Activated CD8-positive, alpha-beta memory T cell treated with anti-CD3 and anti-CD28 coated beads for 1 hour (primary cell): ENCODE measurements at places on chromosomes 11 and 22.

- no peak for DNase-seq
Observed at GRCh38 chr22:35808377-35808776, 90.7 kb downstream of the APOL5 start.

DNA sequence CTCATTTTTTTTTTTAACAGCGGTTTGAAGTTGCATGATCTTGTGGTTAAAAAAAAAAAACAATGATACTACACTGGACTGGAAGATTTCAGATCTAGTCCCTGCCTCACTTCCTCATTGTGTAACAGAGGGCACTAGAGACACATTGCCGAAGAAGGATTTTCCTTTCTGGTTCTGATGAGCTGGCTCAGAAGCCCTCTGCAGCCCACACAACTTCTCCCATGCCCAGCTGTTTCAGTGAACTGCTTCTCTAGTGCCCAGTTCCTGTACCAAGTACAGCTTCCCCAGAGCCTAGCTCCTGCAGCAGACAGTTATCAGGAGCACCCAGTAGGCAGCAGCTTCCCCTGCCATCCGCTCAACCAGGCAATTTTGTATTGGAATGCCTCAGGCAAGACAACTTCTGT lies 29.5 kb upstream of the ANO5 start:
- DNase-seq: no peak

DNA sequence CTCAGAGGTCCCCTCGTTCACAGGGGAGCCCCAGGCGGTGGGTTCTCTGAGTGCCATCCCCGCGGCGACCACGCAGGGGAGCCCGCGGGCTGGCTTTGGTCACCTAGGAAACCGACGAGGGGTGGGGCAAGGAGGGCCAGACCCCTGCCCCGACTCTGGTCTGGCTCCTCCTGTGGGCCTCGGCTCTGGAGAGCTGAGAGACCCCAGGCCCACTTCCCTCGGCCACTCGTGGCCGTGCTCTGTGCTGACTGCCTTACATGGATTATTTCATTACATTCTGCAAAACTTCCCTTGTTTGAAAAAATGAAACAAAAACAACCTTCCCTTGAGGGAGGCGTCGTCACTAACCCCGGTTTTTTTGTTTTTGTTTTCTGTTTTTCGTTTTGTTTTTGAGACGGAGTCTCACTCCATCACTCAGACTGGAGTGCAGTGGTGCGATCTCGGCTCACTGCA lies 15.1 kb upstream of the CYTH4 start:
- no peak for DNase-seq

DNA sequence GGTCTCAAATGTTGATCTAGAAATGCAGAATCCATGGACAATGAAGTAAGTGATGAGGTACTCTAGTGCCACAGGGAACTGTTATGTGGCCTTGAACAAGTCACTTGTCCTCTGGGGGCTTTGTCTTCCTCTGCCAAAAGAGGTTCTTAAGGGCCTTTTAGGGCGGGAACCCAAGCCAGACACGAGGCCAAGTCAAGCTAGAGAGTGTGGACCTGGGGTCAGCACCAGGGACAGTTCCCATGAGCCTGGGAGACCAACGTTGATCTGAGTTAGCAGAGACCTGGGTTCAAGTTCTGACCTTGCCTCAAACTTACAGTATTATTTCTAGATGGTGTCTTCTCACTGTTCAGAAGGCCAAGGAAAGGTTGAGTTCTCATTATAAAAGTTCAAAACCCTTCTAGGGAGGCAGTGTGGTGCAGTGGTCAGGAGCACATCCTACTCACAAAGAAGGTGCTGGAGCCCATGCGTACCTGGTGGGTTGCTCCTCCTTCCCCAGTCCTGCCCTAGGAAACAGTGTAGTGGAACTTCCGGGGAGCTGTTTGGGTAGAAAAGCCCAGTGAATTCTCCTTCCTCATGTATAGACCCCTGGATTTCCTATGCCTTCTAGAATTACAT lies 121.5 kb downstream of the CHST1 start:
- no peak for DNase-seq

- DNase-seq: no peak
Observed at GRCh38 chr11:34576331-34576730, 44.6 kb upstream of the EHF start.

DNA sequence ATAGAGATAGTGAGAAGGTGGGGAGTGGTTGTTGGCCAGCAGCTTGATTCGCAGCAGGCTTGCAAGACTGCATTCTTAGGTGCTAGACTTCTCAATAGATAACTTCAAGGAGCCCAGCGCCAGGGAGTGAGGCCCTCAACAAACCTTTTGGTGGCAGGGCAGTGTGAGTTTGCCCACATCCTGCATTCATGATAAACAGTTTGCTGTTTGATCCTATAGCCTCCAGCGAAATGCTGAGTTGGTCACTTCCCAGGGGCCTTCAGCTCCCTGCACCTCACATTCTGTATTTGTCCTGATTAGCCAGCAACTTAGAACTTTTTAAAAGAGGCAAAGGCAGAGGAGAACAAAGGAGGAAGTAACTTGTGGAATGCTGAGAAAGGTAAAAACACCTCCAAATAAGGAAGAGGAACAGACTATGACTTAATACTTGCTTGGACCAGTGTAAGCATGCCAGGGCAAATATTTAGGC lies 25.1 kb downstream of the OR10A6 start:
- no peak for DNase-seq

GRCh38 chr11:2149864-2150847 lies 10.9 kb downstream of the INS start:
- no peak for DNase-seq

- DNase-seq: no peak
Observed at GRCh38 chr11:39374963-39375698, 2084.3 kb downstream of the LRRC4C start.

- DNase-seq: no peak
Observed at GRCh38 chr11:95229993-95230809, 801 bp downstream of the SESN3 start.

GRCh38 chr11:42524534-42525227 lies 787.1 kb upstream of the API5 start:
- no peak for DNase-seq

DNA sequence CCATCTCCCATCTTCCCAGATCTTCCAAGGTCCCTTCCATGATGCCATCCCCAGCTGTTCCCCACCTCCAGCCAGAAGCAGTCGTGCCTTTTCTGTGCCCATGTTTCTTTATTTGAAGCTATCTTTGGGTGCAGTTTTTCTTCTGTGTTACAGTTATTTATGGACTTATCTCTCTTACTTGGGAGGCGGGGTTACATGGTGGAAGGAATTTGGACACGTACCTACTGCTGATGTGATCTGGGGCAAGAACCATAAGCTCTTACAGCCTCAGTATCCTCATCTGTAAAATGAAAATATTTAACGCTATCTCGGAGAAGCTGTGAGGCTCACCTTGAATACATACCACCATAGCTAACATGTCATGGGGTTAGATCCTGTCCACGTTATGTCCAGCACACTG lies 98.9 kb downstream of the ZBTB16 start:
- no peak for DNase-seq

DNA sequence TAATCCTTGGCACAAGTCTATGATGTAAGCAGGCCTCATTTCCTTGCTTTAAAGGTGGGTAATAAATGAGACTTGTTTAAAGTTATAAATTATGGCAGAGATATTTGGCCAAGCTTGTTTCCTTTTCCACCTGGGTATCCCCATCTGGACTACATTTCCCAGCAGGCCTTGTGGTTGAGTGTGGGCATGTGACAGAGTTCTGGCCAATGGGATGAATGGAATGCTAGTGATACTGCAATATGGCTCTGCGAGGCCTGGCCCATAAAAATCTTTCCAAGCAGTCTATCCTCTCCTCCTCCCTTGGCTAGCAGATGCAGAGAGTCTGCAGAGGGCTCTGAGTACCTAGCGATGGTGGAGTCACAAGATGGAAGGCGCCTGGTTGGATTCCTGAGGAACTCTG lies 102.5 kb downstream of the TIMP3 start:
- no peak for DNase-seq

DNA sequence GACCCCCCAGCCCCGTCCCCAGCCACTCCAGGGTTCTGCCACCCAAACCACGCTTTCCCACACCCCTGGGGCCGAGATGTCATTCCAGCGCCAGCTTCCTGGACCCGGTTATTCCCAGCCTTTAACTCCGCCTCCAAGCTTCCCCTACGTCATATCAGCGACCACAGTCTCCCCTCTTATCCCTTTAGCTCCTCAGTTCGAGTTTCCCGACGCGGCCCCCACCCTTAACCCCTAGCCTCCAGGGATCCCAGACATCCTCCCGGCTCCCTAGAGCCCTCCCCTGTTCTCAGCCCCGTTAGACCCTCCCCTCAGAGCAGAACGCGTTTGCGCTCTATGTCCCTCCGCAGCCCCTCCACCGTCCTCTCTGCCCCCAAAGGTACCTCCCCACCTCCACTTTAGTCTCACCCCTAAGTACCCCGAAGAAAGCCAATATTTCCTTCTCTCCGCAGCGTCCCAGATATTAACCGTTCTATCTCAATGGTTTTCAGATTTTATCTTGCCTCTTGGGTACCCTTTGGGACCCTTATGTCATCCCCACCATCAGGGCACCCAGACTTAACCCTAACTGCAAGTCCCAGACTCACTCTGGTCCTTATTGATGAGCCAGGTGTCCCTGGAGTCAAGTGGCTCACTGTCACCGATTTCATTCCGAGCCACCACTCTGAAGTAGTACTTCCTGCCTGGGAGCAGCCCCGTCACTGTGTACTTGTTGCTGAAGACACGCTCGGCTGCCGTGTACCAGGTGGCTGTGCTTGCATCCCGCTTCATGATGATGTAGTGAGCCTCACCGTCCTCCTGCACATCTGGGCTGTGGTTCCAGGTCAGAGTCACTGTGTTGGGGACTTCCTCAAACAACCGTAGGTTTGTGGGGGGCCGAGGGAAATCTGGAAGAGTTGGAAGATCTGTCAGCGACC lies 8.0 kb downstream of the TMEM86A start:
- no peak for DNase-seq

DNA sequence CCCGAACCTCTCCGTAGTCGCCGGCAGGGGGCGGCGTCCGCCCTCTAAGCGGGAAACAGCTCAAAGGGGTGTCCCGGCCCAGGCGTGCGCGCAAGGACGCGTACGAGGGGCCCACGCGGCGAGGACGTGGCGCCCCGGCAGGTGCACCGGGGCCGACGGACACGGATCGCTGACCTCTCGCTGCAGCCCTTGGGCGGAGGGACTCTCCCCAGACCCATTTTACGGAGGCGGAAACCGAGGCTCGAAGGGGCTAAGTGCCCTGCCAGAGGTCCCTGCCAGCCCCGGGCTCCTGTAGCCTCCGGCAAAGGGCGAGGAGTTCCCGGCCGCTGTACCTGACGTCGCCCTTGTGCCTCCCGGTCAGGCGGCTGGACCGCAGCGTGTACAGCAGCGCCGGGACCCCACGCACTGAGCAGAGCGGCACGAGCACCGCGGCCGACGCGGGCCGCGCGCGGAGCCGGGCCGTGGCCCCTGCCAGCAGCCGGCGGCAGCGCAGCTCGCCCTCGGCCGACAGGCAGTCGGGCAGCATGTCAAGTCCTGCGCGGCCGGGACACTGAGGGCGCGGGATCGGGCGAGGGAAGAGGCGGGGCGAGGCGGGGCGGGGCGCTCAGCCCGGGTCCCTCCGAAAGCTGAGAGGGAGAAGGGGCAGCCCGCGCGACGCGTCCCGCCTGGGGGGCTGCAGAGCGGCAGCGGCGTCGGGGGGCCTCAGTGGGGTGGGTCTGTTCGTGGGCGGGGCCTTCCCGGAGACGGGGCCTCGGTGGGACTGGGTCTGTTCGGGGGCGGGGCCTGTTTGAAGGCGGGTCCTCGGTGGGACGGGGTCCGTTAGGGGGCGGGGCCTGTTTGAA lies at the start of gene NUDT8:
Gene NUDT8 (minus strand): TSS at position 552 of the 842 bp plus-strand sequence. CDS start 26 bp downstream, at position 526.
- peak; percentile 79 for DNase-seq

GRCh38 chr11:74637700-74638099 lies 45.3 kb downstream of the POLD3 start:
- DNase-seq: no peak

DNA sequence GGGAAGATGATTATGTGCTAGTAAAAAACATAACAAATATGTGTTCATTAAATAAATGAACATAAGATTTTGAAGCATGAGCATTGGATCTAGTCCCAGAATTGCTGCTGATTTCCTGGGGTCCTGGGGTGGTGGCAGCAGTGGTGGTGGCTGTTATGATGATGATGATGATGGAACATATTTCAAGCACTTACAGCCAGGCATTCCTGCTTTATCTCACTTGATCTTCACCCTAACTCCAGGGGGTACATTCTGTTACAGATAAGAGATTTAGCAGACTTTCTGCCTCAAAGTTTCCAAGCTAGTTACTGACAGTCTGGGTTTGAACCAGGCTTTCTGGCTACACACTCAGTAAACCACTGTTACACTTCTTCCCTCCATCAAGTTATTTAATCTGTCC lies 5.2 kb downstream of the TRAPPC4 start:
- no peak for DNase-seq

- no peak for DNase-seq
Observed at GRCh38 chr22:22520020-22520656, at the start of gene ZNF280A. Gene ZNF280A (minus strand): TSS chr22:22520270. CDS start chr22:22515630, 4,640 bp downstream.

GRCh38 chr11:1139441-1140083 lies 18.2 kb upstream of the MUC5AC start:
- DNase-seq: no peak

- DNase-seq: no peak
Observed at GRCh38 chr11:112795911-112796649, 165.1 kb upstream of the NCAM1 start.

GRCh38 chr11:115437902-115438575 lies 66.2 kb downstream of the CADM1 start:
- no peak for DNase-seq

DNA sequence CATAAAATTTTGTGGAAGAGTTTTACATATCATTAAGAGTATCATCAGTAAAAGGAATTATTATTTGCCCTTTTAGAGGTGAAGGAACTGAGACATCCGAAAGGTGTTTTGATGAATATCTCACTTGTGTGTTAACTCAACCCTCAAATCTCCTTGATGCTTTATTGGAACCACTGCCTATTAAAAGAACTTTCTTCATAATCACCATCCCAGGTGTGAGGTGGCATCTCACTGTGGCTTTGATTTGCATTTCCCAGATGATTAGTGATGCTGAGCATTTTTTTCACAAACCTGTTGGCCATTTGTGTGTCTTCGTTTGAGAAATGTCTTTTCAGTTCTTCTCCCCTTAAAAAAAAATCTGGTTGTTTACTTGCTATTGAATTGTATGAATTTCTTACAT lies 134.0 kb upstream of the SYN3 start:
- DNase-seq: no peak

DNA sequence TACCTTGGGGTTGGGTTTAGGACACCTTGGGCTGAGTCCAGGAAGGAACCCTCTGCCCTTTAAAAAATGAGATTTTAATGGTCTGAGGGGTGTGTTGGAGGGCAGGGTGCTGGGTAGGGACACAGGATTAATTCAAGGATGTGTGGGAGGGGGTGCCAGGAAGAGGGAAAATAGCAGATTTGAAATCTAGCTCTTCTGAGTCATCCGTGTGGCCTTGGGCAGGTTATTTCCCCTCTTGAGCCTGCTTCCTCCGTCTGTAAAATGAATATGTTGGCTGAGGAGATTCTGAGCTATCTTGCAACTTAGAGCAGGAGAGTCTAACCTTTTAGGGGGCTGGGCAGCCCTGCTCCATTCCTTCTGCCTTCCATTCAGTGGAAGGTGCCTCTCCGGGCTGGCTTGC lies 3.0 kb downstream of the TSPAN18 start:
- DNase-seq: no peak
